ENCODE measurements at places on chromosomes 6 and 20. TPM values are rescaled to one million over a fixed set of nuclear protein-coding genes. Genes with fewer than 3 reads are reported as not detected.

DNA sequence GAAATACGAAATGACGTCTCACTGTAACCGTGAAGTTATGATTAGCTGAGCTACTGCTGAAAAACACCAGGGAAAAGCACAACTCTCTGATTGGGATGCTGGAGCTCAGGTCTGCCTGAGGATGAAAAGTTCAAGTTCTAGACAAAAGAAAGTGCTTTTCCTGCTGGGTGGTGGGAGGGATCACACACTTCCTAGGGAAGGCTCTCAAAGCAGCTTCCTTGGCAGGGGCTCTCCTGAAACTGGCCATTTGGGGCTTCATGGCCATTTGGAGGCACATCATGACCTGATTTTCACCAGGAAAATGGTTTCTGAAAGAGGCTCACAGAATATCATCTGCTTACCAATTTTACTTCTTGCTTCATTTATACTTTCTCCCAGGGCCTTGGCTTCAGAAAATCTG is 97.1 kb upstream of the KCNK16 start:
- DNase-seq, result no peak

GRCh38 chr20:53706466-53707370 is 113.1 kb upstream of the ZNF217 start:
- no peak for DNase-seq

DNA sequence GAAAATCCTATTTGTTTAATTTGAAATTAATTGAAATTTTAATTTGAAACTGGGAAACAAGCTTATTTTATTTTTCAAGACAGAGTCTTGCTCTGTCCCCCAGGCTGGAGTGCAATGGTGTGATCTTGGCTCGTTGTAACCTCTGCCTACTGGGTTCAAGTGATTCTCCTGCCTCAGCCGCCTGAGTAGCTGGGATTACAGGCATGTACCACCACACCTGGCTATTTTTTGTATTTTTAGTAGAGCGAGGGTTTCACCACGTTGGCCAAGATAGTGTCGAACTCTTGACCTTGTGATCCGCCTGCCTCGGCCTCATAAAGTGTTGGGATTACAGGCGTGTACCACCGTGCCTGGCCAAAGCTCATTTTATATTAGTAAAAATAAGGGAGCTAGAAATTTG is 4.2 kb downstream of the SRSF3 start:
- DNase-seq, result no peak

- no peak for DNase-seq
Observed at GRCh38 chr6:15171026-15171425, 74.8 kb upstream of the JARID2 start.

GRCh38 chr6:28011722-28012121 is 54.7 kb downstream of the OR2B6 start:
- no peak for DNase-seq

DNA sequence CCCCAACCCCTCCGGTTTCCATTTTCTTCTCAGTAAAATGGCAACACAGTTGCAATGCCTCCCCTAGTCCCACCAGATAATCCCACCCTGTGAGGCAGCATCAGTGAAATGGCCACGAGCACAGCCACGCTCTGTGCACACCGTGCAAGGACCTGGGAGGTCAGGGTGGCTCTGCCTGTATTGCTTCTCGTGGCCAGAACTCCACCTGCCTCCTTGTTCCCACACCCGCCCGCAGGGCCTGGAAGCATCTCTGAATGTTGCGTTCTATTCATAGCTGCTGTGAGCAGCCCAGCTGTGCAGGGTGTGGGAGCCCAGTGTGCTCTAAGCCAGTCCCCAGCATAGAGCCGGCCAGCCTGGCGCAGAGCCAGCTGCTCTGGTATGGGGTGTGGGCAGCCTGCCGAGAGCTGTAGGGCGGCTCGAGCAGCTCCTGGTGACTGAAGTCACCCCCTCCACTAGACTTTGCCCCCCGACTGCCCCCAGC is 161.1 kb downstream of the DLL1 start:
- no peak for DNase-seq

DNA sequence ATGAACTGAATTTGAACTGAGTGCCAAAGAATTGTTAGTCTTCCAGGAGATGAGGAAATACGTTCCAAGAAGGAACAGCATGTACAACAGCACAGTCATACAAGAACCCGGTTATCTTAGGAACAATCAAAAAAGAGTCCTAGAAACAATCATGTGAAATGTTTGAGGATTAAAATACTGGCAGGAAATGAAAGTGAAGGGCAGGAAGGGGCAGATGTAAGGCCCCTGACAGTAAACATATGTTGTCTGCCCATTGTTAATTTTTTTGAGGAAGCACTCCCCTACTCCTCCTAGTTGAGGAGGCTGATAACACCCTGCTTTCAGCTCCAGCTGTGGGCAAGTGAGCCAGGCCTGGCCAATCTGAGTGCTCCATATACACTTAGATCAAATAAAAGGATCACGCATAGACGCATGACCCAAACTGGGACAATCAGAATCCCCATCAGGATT is 220.9 kb downstream of the HACE1 start:
- DNase-seq, result no peak

GRCh38 chr6:24662236-24662635 is 4.5 kb downstream of the TDP2 start:
- DNase-seq, result no peak

DNA sequence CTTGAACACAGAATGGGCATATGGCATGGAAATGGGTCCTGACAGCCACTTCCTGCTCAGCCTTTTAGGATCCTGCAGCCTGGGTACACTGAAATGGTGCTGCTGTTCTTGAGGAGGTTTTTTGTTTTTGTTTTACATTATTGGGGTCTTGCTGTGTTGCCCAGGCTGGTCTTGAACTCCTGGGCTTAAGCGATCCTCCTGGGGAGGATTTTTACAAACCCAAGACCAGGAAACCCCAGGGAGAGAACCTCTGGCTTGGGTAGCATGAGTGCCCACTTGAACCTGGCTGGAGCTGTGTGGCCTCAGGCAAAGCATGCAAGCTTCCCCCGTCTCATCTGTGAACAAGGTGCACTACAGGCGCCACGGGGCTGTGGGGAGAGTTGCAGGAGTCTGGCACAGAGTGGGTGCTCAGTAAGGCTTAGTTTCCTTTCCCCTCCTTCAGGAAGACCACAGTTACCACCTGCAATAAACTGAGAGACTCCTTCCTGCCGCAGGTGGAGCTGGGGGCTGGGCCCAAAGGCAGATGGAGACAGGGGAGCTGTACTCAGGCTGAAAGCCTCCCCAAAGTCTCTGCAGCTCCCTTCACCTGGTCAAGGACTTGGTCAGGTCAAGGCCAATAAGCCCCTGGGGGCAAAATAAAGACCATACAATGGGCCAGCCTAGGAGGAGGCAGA is 1.8 kb downstream of the SLA2 start:
- DNase-seq, result no peak

GRCh38 chr6:175680-176079 is 116.6 kb upstream of the DUSP22 start:
- DNase-seq, result no peak

DNA sequence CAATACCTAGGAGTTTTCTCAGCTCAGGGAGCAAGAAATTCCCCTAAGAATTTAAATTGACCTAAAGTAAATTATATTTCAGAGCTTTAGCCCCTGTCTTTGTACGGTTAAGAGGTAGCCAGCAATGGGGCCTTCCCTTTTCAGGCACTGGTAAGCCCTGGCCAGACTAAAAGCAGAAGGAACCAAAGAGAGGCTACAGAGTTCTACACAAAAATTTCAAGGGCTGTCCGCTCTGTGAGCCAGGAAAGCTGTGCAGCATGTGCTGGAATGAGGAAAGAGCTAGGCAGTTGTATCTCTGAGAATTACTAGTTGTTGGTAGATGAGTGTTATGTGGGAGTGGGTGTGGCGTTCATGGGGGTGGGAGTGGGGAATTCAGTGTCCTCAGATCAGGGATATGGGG is 96.3 kb upstream of the MAFB start:
- no peak for DNase-seq

- DNase-seq, result no peak
Observed at GRCh38 chr6:95120984-95121383, 456.4 kb upstream of the MANEA start.

- DNase-seq, result no peak
Observed at GRCh38 chr6:125804264-125804663, 13.5 kb downstream of the NCOA7 start.

DNA sequence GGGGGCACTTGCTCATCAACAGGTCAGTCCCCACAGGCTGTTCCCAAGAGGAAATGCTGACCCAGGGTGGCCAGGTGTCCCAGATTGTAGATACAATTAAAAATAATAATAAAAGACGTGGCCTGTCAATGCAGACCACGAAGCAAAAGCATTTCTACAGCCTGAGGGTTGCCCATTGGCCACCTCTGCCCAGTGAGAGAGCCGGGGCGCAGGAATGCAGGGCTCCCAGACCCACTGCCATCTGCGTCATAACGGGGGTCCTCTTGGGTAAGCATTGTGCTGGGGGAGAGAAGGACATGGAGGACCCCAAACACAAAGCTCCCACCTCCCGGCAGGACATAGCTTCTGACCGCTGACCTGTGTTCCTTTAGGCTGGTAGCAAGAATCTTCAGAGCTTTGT is 22.9 kb upstream of the AFDN start:
- DNase-seq, result no peak

GRCh38 chr20:50717974-50718761 is 13.2 kb upstream of the PARD6B start:
- no peak for DNase-seq

GRCh38 chr6:81843302-81843701 is 90.8 kb upstream of the TENT5A start:
- DNase-seq, result no peak

DNA sequence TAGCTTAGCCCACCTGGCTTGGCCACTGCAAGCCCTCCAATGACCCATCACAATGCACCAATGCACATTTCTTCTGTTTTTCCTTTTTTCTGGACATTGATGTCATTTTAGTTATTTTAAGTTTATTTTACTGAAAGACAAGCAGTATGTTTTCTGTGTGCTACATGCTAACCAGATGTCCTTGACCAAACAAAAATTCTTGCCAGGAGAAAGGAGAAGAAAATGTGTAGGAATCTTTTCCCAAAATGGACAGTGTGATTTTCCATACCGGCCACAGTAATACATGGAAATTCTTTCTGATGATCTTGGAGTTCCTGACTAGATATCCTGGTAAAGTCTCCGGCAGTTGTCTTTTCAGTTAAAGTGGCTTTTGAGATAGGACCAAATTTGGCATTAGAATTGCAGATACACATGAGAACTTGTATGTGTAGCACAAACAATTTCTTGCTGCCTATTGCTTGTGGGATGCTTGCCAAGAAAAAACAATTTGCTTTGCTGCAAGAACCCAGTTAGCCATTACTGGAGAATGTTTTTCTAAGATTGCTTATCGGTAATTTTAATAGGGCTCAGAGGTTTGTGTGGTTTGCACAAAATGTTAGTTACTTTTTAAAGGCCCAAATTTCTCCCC is 696.5 kb upstream of the CITED2 start:
- no peak for DNase-seq

GRCh38 chr6:132259070-132259469 is 142.2 kb downstream of the MOXD1 start:
- no peak for DNase-seq

DNA sequence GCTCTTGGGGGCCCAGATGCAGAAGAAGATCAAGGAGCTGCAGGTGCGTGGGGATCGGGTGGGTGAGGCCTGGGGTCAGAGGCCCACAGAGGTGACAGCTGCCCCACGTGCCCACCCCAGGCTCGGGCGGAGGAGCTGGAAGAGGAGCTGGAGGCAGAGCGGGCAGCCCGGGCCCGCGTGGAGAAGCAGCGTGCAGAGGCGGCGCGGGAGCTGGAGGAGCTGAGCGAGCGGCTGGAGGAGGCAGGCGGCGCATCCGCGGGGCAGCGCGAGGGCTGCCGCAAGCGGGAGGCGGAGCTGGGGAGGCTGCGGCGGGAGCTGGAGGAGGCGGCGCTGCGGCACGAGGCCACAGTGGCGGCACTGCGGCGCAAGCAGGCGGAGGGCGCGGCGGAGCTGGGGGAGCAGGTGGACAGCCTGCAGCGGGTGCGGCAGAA is 41.5 kb downstream of the MYH7B start:
- DNase-seq, result no peak

DNA sequence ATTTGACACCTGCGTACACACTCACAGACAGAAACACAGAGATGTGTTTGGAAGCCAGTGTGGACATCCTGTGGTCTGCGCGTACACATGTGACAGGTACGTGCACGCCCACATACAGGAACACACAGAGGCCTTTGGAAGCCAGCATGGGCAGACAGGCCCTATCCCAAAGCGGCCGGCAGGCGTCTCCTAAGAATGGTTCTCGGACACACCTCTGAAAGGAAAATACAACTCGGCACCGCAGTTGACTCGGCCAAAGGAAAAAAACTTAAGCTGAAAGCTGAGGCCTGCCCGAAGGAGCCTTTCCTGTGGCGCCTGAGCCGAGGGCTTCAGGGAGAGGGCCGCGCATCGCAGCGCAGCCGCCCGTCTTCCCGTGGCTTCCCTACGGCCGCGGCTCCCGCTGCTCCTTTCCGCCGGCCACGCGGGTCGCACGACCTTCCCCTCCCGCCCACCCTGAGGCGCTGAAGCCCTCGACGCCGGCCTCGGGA is 1.4 kb upstream of the CEP43 start:
- DNase-seq, result peak; percentile 62

- no peak for DNase-seq
Observed at GRCh38 chr20:43426172-43426571, 31.5 kb upstream of the SRSF6 start.

DNA sequence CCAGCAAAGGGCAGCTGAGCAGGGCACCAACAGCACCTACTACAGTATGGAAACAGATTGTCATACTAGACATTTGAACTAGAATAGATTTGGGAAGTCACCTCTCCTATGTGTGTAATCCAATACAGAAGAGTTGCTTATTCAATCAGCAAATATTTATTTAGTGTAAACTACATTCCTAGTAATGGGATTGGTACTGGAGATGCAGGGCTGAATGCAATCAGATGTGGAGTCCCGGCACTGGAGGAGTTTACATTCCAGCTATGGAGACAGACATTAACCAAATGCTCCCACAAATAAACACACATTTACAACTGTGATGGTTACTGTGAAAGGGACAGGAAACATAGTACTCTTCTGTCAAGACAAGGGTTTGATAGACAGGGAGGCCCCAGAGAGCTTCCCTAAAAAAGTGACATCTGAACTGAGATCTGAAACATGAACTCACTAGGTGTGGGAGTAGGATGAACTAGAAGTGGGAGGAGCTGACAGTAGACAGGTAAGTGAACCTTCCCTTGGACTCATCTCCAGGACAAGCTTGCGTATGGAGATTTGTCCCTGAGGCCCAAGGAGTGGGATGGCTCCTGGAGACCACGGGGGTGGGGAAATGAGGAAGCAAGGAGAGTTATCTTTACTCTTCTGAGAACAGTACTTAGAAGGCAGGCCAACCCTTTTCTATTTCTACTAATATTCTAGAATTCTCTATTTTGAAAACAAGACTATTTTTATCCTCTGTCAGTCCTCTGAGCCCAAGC is 420.5 kb downstream of the MAFB start:
- DNase-seq, result no peak

- DNase-seq, result no peak
Observed at GRCh38 chr6:57116776-57117175, 26.8 kb downstream of the ZNF451 start.

GRCh38 chr6:26351544-26351953 is 13.4 kb upstream of the BTN3A2 start:
- DNase-seq, result peak; percentile 76

The CDYL gene
- 42.6 TPM for total RNA-seq

The SIGLEC1 gene
- 0.17 TPM for total RNA-seq

The KIAA1755 gene
- total RNA-seq, result not detected

The EDEM2 gene
- 22.8 TPM for total RNA-seq

The ELOVL5 gene
- total RNA-seq, result 85.3 TPM

The BPIFB2 gene
- 0.15 TPM for total RNA-seq

The GABRR1 gene
- not detected for total RNA-seq

The SLC22A7 gene
- not detected for total RNA-seq

The GGTLC1 gene
- total RNA-seq, result not detected

The EDN3 gene
- not detected for total RNA-seq

The PDE7B gene
- 0.61 TPM for total RNA-seq

The TFAP2B gene
- not detected for total RNA-seq

The ADAT2 gene
- 18.4 TPM for total RNA-seq

The DOK5 gene
- not detected for total RNA-seq

The GNAS-AS1 gene
- total RNA-seq, result not detected

The LY6G5B gene
- 15.4 TPM for total RNA-seq
